ENCODE measurements at places on chromosomes 7 and 10.

GRCh38 chr7:29005406-29005805 lies 47.3 kb upstream of the TRIL start:
- DNase-seq: no peak

- no peak for DNase-seq
These were observed 555.0 kb downstream of the TNS3 start for GRCh38 chr7:47026780-47027361.

DNA sequence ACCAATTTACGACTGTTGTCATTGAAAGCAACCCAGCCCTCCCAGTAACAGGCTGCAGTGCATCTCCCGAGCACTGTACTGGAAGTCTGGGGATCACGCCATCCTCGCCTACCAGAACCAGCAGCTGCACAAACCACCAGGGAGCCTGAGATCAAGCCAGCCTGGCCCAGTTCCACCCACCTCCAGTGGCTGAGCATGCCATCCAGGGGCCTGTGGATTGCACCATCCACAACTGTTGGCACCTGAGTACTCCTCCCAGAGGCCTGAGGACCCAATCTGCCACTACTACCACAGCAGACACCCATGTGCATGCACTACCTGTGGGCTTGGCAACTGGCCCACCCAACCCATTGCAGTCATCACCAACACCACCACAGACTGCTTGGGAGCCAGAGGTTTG lies 44.2 kb downstream of the HERPUD2 start:
- no peak for DNase-seq

- DNase-seq: no peak
These were observed 160.0 kb upstream of the TCF7L2 start for GRCh38 chr10:112790030-112790429.

DNA sequence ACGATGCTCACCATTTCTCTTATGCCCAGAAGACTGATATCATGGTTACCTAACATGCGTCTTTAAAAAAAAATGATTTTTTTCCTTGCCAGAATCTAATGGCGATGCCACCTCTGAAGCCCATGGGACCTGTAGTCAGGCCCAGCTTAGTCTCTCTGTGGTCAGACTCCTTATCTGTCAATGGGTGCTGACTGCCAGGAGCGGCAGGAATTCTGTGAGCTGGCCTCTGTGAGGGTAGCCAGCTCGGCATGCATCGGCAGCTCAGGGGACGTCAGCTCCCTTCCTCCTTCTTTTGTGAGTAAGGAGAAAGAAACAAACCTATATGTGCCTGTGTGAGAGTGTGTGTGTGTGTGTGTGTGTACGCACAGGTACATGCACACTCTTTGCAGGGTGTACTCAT lies 49.9 kb upstream of the ZRANB1 start:
- no peak for DNase-seq

GRCh38 chr10:28946479-28946878 lies 269.2 kb downstream of the BAMBI start:
- no peak for DNase-seq

GRCh38 chr7:148436135-148436534 lies 154.4 kb upstream of the C7orf33 start:
- no peak for DNase-seq

GRCh38 chr7:97971120-97971989 lies 18.6 kb downstream of the OCM2 start:
- no peak for DNase-seq

GRCh38 chr7:39099146-39099545 lies 121.4 kb downstream of the POU6F2 start:
- no peak for DNase-seq

DNA sequence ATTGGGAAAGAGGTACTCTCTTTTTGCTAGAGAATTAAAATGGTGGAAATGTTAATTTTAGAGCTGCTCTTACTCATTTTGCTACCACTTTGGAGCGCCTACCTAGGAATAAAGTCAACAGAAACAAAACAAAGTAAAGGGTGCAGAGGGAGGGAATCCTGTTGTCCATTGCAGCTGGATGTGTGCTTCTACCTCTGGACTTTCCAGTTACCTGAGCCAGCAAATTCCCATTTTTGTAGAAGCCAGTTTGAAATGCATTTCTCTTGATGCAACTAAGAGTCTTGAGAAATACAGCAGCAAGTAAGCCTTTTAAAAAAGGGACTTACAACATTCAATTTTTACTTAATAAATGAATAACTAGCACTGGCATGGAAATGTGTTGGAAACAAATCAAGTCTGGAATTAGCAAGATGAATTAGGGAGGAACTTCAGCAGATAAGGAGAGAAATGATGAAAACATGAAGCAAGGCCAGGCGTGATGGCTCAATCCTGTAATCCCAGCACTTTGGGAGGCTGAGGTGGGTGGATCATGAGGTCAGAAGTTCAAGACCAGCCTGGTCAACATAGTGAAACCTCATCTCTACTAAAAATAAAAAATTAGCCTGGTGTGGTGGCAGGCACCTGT lies 113.5 kb upstream of the CTTNBP2 start:
- DNase-seq: no peak

- no peak for DNase-seq
These were observed 7.3 kb downstream of the AGFG2 start for GRCh38 chr7:100546129-100546925.

GRCh38 chr7:135913404-135913803 lies 63.8 kb downstream of the MTPN start:
- DNase-seq: no peak

GRCh38 chr7:23938215-23938614 lies 228.2 kb downstream of the STK31 start:
- no peak for DNase-seq

DNA sequence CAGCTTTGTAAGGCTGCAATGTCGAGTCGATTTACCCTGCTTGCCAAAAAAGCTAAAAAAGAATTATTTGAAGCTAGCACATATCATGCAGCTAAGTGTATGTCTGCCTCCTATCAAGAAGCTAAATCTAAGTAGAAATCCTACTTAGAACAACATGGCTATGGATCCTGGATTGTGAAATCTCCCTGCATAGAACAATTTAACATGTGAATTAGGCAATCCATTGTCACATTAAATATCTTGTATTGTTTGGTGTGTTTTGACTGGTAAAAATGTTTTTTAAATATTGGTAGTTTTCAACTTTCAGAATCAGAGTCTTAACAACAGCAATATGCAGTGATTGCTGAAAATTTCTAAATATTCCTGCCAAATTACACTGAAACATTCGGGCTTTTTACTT lies 73.3 kb downstream of the SKIDA1 start:
- DNase-seq: no peak

GRCh38 chr7:137670222-137671064 lies 176.3 kb downstream of the DGKI start:
- no peak for DNase-seq

All from T-helper 2 cell (primary cell).